LHCN-M2 (cell line): ENCODE measurements at places on chromosomes 2 and 18.

GRCh38 chr2:3449086-3449485 lies 69.6 kb downstream of the TRAPPC12 start:
- DNase-seq, result no peak

GRCh38 chr2:6526093-6526824 lies 339.4 kb downstream of the CMPK2 start:
- DNase-seq, result no peak

GRCh38 chr2:30365201-30365600 lies 81.8 kb upstream of the LCLAT1 start:
- DNase-seq, result no peak

DNA sequence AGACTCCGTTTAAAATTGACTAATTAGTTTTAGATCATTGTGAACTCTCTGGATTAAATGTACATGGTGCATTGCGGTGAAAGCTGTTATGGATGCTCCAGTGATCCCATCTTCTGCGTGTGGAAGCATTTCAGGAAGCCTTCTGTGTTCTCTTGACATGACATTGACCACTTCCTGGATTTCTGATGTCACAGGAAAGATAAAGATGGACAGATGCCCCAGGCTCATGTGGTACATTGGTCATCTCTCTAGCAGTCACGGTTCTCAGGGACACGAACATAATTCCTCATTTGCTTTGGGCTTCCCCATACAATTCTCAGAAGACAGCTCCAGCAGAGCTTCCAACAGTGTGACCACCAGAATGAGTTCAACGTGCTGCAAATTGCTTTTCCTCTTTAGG lies 26.9 kb downstream of the AGAP1 start:
- no peak for DNase-seq

DNA sequence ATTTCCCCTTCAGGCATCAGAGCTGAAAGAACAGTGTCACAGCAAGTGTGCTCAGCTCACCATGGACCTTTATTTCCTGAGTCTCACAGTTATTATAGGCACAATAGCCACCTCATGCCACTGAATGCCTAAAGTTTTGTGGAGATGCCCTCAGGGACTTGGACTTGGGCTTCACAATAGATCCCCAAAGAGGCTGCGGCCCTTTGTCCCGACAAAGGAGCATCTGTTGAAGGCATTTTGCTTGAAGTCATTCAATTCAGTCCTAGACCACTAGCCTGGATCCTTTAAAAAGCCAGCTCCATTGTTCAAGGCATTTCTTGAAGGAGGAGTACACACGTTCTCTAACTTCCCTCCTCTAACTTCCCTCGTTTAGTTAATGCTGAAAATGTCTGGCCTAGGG lies 125.4 kb downstream of the DCC start:
- DNase-seq, result no peak

GRCh38 chr2:50746526-50746925 lies 285.4 kb downstream of the NRXN1 start:
- DNase-seq, result peak; percentile 9

GRCh38 chr18:40108596-40108995 lies 1846.4 kb upstream of the PIK3C3 start:
- DNase-seq, result no peak

GRCh38 chr2:239827523-239827890 lies 197.6 kb downstream of the NDUFA10 start:
- DNase-seq, result no peak

DNA sequence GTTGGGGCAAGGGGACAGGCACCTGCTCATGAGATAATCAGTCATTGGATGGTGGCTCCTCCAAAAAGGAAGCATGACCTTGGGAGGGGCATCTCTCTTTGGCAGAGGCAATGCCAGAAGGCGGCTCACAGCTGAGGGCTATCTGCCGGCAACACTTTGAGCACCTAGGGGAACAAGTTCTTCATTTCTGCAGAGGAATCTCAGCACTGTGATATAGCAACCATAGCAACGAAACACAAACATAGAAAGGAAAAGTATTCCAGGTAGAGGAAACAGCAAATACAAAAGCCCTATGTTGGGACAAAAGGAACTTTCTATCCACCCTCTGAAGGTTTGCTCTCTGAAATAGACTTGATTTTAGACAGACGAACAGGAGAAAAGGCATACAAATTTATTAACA lies 89.1 kb upstream of the NEDD4L start:
- DNase-seq, result no peak

DNA sequence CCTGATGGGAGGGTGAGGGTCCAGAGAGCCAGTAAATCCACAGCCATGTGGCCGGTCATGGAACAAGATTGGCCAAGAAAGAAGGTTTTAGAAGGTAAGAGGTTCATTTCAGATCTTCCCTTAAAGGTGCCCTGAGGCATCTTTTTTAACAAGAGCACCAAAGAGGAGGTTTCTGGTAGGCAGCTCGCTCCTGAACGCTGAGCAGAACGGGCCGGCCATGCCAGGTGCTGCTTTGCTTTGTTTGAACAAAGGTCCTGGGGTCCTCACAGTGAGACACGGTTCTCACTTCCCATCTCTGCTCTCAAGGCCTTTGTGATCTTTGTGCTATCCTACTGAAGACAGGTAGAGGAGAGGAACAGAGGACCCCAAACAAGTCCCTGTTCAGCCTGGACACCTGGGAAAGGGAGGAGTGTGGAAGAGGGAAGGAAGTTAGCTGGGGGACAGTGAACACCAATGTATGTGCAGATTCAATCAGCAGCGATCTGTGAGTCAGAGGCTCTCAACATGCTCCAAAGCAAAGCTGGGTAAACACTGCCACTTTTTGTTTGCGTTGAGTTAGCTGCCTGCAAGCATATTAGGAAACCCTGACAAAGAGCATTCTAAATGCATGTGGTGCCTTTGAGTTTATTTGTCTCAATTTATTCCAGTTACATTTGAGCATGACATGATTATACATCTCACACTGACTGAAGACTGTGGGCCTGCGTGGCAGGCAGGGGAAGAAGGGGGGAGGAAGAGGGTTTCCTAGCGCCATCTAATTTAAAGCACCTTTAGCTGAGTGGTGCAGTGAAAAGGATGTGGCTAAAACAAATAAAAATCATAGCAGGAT lies 102.4 kb downstream of the ASB1 start:
- DNase-seq, result no peak

GRCh38 chr18:23085066-23085465 lies 50.2 kb upstream of the CABLES1 start:
- no peak for DNase-seq

DNA sequence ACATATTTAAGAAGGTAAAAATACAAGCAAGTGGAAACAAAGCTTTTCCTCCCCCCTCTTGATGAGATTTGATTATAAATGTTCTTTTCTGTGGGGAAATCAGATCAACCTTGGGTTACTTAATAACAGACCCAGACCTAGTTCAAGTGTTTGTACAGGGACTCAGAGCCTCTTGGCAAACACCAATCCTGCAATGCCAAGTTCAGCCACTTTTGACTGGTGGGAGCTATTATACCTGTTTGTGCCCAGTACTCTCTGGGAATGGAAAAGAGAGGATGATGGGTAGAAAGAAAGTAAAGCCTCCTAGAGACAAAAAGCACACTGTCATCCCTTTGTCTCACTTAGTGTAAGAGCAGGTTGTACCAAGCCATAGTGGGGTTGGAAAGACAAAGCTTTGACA lies 63.8 kb upstream of the EPHA4 start:
- no peak for DNase-seq

GRCh38 chr2:168194784-168195522 lies 52.4 kb downstream of the STK39 start:
- no peak for DNase-seq

DNA sequence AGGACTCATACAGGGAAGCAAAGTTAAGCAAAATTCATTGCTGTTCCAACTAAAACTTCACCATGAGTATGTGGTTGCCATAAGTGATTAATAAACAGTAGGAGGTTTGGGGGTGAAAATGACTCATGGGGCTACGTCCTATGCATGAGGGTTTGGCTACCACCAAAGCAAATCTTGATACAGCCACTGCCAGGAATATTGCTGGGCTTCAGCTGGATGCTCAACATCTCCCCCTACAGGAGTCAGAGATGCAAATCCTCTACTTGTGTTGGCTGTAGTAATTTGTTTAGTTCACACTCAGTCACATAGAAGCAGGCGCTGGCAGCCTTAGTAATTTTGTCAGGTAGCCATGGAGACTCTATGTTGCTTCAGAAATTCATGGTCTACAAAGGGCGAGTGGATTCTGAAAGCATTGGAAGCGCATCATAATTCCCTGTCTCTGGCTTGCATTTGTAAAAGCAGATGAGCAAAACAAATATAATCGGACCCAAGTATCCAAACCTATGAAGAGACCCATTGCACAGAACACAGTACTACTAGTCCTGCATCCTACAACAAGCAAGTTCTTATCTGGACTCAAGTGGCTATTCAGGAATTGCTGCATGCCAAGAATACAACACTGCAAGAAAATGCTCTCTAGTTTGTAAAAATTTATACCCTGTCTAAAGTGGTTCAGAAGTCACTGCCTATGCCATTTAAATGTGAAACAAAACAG lies 76.0 kb downstream of the CD28 start:
- DNase-seq, result peak; percentile 99

- DNase-seq, result peak; percentile 30
These were observed 335.2 kb downstream of the LPIN1 start for GRCh38 chr2:12081481-12082210.

DNA sequence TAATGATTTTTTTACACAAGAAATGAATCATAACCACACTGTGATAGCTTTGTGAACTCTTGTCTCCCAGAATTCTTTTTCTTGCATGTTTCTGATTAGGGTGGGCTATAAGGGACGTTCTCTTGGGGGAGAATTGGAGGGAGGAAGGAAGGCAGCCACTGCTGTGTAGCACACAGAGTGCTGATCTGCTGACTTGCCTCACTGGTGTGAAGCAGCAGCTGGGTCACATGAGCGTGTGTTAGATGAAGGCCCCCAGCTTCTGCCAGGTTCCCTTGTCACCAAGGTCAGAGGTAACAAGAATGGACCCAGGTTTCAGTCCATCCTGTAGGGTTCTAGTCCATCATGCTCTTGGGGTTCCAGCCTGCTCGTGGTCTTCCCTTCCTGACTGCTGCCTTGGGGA lies 107.4 kb upstream of the GLI2 start:
- DNase-seq, result no peak

GRCh38 chr2:105187531-105187930 lies 54.0 kb upstream of the GPR45 start:
- DNase-seq, result no peak

- peak; percentile 34 for DNase-seq
These were observed 314.8 kb downstream of the MBD2 start for GRCh38 chr18:53909668-53910067.

DNA sequence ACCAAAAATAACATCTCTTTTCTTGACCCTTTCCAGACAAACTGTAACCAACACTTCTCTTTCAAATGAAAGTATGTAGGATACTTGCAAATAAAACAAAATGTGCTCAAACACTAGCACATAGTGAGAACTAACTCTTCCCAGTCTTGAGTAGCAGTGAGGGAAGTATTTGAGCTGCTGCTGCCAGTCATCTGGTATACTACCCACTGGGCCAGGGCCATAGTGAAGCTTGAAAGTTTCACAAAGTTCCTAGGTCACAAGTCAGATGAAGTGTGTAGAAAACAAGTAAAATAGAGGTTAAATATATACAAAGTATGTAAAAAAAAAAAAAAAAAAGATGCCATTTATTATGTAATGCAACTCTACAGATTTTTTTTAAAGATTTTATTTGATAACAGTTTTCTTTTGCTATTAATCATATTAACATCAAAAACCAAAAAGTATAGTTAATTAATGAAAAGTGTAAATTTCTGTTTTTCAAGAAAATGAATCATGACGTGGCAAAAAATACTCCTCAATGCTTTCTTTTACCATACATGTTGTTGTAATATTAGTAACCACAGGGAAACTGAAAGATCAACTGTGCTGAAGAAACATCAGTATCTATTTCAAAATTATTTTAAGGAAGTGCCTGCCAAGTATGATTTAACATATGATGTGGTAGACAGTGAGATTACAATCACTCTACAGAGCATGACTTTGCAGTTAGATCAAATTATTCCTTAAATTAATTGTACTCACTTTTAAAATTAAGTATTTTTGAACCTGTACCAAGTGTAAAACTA lies 21.6 kb upstream of the TRIB2 start:
- DNase-seq, result no peak

- DNase-seq, result peak; percentile 56
These were observed 33.3 kb downstream of the NDUFA10 start for GRCh38 chr2:239991689-239992314.

DNA sequence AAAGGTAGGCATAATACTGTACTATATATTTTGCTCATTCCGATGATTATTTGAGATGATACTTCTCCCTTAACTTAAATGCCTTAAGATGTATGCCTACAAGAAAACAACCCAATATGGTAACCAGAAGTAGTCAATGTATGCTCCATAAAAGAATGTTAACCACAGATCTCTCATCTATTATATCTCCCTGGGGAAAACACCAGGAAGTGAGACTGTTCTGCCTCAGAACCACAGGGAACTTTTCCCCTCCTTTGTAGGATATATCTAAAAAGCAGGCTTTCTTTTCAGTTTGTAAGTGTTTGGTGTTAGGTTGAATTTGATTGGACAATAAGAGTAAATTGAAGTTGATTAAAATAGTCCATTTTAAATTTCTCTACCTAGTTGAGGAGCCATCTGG lies 1160.5 kb upstream of the NXPH2 start:
- no peak for DNase-seq

DNA sequence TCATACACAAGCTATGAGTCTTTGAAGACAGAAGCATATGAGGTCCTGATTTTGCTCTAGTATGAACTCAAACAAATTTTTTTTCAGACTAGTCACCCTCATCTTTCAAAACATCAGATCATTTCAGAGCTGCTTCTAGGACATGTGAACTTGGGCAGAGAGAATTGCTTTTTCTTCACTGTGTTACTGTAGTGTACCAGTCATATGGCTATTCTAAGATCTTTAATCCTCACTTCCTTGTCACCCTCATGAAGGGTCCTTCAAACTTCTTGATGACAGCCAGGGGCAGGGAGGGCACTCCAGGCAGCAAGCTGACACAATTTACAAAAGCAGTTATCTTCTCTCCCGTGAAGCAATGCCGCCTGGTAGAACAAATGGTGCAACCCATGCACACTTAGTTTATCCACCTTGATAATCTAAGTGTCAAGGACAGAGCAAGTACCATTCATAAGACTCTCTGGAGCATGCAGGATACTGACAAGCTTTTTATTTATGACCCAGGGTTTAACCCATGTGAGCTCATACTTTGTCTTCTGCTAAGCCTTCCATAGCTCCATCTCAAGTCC lies 200.6 kb downstream of the DPP10 start:
- DNase-seq, result no peak

DNA sequence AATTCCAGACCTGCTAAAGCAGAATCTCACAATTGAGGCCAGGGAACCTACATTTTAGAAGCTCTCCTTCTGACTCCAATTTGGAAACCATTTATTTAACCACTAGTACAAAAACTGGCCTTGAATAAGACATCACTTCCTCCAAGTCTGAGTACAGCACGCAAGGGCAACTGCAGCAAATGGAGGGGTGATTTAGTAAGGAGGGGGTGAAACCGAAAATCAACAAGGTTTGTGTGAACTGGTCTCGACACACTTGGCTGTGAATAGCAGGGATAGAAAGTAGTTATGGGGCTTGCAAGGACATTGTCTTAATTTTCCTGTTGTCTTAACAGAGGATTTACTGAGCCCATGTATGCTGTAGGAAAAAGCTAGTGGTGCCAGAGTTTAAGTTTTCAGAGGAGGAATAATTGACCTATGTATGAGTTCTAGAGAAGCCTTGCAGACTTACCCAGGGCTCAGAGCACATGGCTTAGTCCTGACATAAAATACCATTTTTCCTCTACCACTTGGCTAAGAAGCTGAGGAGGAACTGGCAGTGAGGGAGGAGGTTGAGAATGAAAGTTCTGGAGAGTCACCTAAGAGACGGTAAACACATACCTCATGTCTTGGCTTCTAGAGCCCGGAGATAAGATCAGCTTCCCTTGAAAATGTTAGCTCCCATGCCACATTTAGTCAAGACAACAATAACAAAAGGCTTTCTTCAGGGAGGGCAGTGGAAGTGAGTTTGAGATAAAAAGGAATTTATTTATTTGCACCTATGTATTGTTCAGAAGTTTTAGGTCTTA lies 114.8 kb downstream of the SMAD2 start:
- no peak for DNase-seq
